ENCODE measurements at places on chromosomes 3 and 15. TPM values are rescaled to one million over a fixed set of nuclear protein-coding genes. Genes with fewer than 3 reads are reported as not detected.
A peak's percentile ranks its signal among the peaks of the same experiment; 100 is the strongest.

DNA sequence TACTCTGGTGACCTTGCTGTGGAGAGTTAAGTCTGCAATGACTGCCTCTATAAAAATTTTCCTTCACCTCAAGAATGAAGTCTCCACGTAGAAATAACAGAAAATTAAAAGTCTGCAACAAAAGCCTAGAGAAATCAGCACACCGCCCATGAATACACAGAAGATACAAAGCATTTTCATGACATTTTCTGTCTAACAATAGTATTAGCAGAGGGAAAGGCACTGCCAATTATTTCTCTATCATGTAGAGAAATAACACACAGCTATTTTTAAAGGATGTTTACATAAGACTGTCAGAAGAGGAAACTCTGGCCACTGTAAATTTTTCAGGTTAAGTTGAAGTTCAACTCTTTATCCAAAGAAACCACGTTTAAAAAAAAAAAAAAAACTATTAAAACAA, 80.8 kb downstream of the GSK3B start:
- DNase-seq = no peak
- no peak overlapping the region for H3K4me3 ChIP-seq
- no peak overlapping the region for H3K27ac ChIP-seq
- no peaks in the 10 kb centered on the region for H3K27me3 ChIP-seq
- peaks cover 4% of the 10 kb centered on the region for H3K36me3 ChIP-seq
- peaks cover 74% of the 10 kb centered on the region for H3K4me1 ChIP-seq

TUSC7 gene
- polyA plus RNA-seq = not detected

TGM4 gene
- polyA plus RNA-seq = not detected

GRCh38 chr3:59235634-59236012, 185.8 kb upstream of the CFAP20DC start:
- no peak overlapping the region for H3K4me3 ChIP-seq
- no peak for DNase-seq
- no peak overlapping the region for H3K27ac ChIP-seq
- H3K36me3 ChIP-seq = peaks cover 5% of the 10 kb centered on the region
- peaks cover 4% of the 10 kb centered on the region for H3K4me1 ChIP-seq

- no peak overlapping the region for H3K27ac ChIP-seq
- H3K4me3 ChIP-seq = peak overlapping the region; percentile 62
- no peaks in the 10 kb centered on the region for H3K27me3 ChIP-seq
- H3K4me1 ChIP-seq = peaks cover 45% of the 10 kb centered on the region
- peak; percentile 52 for DNase-seq
These were observed 15.0 kb downstream of the DENND4A start for GRCh38 chr15:65777053-65777452.

DNASE1L3 gene
- polyA plus RNA-seq = 29.3 TPM

DNA sequence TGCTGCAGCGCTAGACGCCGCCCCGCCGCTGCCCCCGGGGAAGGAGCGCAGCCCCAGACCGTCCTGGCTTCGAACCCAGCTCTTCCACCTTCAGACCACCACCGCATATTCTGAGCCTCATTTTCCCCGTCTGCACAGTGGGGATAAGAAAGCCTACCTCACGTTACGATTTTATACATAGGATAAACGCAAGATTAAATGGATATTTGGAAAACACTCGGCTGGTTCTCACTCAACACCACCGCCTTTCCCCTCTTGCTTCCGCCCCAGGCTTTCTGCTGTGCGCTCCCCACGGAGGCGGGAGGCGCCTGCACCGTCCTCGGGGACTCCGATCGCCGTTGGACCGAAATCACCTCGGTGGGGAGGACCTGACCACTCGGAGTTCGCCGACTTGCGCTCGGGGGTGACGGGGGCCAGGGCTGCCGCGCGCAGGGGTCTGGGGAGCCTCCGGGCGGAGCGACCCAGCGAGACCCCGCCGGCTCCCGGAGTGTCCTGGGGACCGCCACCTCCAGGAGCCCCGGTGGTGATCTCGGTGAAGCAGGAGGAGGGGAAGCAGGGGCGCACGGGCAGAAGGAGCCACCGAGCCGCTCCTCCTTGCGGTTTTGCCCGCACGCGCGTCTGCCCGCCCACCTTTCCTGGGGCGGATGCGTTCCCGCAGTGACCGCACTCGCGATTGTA, 4.0 kb downstream of the FBXL22 start:
- H3K4me1 ChIP-seq = peaks cover 54% of the 10 kb centered on the region
- peak; percentile 47 for DNase-seq
- peak overlapping the region; percentile 91 for H3K27ac ChIP-seq
- peak overlapping the region; percentile 97 for H3K4me3 ChIP-seq
- no peaks in the 10 kb centered on the region for H3K36me3 ChIP-seq

FES gene
- 5.3 TPM for polyA plus RNA-seq

All from naive B cell (primary cell).